ENCODE measurements at places on chromosomes 13 and 19.
A peak's percentile ranks its signal among the peaks of the same experiment; 100 is the strongest.

DNA sequence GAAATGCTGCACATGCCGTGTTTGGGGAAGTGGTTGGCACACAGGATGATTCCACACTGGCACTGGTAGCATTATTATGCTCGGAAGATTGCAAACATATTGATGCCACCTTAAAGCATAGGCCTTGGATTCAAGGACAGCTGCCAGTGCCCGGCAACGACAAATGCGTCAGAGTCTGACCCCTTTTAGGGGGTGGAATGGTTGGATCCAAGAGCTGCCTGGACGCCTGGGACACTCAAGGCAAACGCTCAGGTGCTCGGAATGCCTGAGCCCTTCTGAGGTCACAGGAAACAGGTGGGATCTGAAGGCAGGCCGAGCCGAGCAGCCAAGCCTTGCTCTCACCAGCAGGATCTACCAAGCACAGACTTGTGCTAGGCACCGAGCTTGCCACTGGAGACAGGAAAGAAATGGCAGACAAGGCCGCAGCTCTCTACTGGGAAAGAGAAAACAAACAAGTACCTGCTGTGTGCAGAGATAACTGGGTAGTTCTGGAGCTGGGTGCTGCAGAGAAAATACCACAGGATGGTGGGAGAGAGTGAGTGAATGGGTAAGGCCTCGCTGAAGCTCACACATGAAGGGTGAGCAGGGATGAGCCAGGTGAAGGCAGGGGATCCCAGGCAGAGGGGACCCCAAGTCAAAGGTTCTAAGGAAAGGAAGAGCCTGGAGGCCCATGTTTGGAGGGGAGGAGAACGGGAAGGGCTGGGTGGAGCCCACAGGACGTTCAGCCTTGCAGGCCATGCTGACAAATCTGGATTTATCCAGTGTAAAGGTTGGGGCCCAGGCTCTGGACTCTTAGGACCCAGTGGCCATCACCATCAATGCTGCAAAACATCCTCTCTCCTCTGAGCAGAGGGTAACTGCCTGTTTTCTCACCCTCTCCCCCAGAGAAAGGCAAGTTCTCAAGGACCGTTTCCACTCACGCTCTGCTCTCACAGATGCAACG is 9.2 kb downstream of the RANBP3 start:
- peak overlapping the region; percentile 35 for H3K27ac ChIP-seq
- H3K4me1 ChIP-seq, result peaks cover 5% of the 10 kb centered on the region
- no peaks in the 10 kb centered on the region for H3K27me3 ChIP-seq
- no peak for DNase-seq
- no peak overlapping the region for H3K4me3 ChIP-seq
- peaks cover 59% of the 10 kb centered on the region for H3K36me3 ChIP-seq

GRCh38 chr13:47168066-47168465 is 271.2 kb upstream of the HTR2A start:
- no peaks in the 10 kb centered on the region for H3K4me1 ChIP-seq
- no peak overlapping the region for H3K4me3 ChIP-seq
- H3K27ac ChIP-seq, result no peak overlapping the region
- H3K36me3 ChIP-seq, result no peaks in the 10 kb centered on the region
- H3K27me3 ChIP-seq, result no peaks in the 10 kb centered on the region

- H3K36me3 ChIP-seq, result peaks cover 2% of the 10 kb centered on the region
- DNase-seq, result no peak
- H3K4me3 ChIP-seq, result peak overlapping the region; percentile 60
- no peaks in the 10 kb centered on the region for H3K27me3 ChIP-seq
Observed at GRCh38 chr19:17303940-17304267, 679 bp upstream of the ABHD8 start.

GRCh38 chr19:43563816-43564457 is 11.4 kb downstream of the XRCC1 start:
- no peaks in the 10 kb centered on the region for H3K4me1 ChIP-seq
- no peak overlapping the region for H3K4me3 ChIP-seq
- H3K27ac ChIP-seq, result no peak overlapping the region
- no peak for DNase-seq
- H3K36me3 ChIP-seq, result peaks cover 62% of the 10 kb centered on the region
